SK-MEL-5 (cell line): ENCODE measurements at places on chromosomes 4 and X.

DNA sequence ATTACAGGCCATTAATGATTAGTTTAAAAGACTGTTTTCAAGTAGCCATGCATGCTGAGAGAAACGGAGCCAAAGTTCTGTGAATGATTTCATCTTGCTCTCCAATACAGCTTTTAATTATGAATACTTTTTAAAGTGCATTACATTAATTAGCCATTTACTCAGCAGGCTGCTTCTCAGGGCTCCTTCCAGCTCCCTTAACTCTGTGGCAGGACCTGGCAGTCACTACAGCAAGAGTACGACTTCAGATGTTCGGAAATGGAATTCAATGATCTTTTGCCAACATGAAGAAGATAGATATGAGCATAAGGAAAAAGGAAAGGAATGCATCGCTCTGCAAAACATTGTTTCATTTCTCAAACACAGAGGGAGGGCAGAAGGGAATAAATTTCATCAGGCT lies 987.2 kb downstream of the PDHA2 start:
- no peak for DNase-seq

DNA sequence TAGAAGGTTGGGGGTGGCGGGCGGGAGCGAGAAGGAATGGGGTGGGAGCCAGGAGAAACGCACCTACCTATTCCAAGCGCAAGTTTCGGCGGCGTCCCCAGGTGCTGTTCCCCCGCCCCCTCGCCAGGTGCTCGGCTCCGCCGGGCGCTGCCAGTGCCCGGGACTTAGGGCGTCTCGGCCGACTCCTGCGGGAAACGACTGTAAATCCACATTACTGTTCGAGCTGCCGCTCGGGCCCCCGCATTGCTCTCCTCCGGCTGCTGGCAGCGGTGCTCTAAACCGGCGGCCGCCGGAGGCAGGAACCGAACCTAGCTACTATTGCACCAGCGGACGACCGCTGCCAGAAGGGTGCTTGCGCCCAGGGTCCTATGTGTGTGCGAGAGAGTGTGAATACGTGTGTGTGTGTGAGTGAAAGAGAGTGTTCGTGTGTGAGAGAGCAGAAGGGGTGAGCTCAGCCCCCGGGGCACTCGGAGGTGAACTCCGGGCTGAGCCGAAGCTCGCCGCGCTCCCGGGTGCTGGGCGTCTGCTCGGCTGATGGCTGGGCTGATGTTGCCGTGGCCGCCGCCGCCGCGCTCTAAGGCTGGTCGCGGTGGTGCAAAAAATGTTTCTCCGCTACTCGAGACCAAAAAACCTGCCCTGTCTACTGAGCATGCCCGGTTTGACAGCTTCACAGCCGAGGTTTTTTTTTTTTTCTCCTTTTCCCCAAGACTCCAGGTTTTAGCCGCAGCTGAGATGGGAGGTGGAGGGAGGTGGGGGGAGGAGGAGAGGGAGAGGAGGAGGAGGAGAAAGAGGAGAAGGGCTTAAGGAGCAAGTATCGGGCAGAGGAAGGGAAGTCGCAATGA lies 115.7 kb upstream of the TEX13C start:
- peak; percentile 58 for DNase-seq

DNA sequence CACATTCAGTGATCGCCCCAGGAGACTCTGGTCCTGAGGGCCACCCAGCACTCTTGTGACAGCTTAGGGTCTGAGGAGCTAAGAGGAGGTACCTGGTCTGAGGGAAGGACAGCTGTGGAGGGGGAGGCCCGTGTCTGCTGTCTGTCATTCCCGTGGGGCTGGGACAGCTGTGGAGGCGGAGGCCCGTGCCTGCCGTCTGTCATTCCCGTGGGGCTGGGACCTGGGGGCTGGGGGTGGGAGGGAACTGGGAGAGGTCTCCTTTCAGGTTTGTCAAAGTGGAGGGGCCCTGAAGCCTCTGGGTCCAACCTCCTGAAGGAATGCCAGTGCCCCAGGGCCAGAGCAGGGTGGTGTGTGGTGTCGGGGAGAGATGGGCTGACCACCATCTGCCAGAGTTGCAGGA lies 45.0 kb upstream of the ADRA2C start:
- no peak for DNase-seq

DNA sequence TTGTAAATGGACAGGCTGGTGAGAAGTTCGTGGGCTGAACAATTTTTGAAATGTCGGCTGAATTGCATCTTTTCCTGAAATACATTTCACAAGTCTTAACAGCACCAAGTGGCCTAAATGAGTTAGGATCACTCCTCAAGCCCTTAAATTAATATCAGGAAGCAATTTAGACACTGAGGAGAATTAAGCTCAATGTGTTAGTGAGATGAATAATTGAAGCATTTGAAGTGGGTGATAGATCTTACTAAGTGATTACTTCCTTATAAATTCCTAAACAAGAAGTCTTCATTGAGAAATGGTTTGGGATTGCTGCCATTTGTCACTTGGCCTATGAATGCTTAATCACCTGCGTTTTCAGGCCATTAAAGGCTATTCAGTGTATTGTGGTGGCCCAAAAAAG lies 116.8 kb downstream of the NAA11 start:
- no peak for DNase-seq

- DNase-seq = no peak
Observed at GRCh38 chr4:111773858-111774257, 371.4 kb upstream of the FAM241A start.

GRCh38 chr4:148447681-148448080 lies 5.5 kb upstream of the NR3C2 start:
- no peak for DNase-seq

DNA sequence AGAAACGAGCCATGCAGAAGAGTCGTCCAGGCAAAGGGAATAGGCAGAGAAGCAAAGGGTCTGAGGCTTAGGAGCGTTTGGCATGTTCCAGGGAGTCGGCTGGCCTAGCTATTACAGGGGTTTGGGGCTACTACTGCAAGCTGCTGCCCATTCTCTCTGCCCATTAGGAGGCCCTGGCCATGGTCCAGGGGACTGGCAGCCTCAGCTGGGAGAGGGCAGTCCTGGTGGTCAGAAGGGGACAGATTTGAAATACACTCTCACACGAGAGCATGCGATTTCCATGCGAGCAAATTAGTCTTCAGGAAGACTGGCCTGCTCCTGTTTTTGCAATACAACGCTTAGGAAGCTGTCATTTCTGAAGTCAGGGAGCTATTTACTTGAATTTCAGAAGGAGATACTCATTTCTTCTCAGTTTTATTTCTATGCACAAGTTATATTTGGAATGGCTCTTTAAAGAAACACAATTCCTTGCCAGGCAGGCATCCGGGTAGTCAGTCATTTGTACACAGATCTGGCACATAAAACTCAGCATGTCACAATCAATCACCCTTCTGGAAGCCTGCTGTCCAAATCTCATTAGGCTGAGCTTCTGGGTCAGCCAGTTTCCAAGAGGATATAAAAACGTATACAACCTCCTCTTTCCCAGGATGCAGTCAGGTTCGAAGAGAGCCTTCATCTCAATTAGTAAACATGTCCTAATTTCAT lies 27.0 kb downstream of the PROM1 start:
- no peak for DNase-seq

DNA sequence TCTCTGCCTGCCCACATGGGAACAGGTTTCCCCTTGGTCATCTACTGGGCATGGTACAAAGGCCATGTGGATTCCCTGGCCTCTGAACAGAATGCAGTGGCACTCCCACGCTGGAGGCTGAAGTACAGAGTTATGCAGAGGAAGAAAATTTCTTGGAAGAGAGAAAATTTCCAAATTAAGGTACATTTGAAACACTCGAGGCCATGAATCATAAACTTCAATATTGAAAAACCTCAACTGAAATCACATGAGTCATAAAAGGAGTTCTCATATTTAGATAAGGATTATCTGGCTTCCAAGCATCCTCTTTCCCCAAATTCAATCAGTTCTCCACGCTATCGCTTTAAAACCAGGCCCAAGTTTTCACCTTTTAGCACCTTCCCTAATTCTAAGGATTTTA lies 28.1 kb upstream of the TXK start:
- DNase-seq = no peak

GRCh38 chr4:31657859-31658570 lies 937.8 kb downstream of the PCDH7 start:
- no peak for DNase-seq

DNA sequence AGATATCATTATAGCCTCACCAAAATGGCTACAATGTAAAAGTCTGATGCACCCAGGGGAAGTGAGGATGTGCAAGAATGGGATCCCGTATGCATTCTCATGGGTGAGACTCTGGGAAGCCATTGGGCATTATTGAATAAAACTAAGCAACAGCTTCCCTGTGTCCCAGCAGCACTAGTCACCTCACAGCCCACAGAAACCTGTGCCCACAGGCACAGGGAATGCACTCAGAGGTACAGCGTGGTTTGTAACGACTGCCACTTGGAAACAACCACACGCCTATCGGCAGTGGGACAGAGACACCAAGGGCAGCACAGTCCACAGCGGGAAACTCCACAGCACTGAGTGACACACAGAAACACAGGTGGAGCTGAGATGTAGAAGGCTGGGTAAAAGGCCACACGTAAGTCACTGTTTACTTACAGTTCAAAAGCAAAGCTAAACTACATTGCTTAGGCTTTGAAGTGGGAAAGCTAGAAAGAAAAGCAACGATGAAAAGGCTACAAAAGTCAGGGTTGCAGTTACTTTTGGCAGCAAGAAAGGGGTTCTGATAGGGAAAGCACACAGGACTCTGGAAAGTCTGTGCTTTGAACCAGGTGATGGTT lies 69.2 kb downstream of the HAUS3 start:
- DNase-seq = no peak

DNA sequence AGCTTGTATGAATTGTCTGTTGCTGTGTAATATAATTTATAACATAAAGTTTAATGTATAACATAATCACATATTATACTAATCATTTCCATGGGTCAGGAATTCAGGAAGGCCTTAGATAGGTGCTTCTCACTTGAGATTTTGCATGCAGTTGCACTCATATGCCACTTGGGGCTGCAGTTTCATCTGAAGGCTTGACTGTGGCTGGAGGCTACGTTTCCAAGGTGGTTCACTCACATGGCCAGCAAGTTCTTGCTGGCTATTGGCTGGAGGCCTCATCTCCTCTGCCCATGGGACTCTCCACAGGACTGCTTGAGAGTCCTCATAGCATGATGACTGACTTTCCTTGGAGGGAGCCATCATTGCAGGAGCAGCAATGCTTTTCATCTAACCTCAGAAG lies 53.4 kb upstream of the STX18 start:
- DNase-seq = peak; percentile 24

DNA sequence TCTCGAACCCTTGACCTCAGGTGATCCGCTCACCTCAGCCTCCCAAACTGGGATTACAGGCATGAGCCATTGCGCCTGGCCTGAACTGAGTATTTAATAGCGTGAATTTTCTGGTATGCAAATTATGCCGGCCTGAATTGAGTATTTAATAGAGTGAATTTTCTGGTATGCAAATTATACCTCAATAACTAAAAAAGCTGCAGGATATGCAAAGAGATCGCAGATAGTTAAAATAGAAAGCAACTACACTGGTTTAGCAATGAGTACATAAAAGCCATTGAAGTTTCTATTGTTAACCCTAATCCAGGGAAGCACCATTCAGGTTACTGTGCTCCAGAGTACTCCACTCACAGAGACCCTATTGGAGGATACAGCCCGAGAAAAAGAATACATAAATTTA lies 22.8 kb downstream of the FBXW7 start:
- DNase-seq = no peak

DNA sequence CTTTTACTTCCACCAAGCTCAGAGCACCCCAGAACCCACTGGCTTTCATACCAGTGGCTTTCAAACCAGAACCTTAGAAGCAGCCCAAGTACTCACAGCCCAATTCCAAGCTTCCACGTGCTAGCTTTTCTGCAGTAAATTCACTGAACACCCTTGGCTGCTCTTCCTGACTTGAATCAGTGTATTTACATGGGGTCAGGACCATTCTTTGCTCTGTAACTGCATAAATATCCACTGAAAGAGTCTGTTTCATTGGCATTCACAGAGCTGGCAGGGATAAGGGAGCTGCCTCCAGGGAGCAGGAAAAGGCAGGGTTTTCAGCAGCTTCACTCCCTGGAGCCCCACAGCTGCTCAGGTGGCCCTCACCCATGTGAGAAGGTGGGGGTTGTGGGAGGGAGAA lies 43.8 kb downstream of the RAI2 start:
- no peak for DNase-seq

GRCh38 chr4:10684631-10685030 lies at the start of gene CLNK:
Gene CLNK, minus strand, starts transcription at chr4:10684768. Its CDS starts 16,899 bp downstream, at chr4:10667869.
- no peak for DNase-seq

DNA sequence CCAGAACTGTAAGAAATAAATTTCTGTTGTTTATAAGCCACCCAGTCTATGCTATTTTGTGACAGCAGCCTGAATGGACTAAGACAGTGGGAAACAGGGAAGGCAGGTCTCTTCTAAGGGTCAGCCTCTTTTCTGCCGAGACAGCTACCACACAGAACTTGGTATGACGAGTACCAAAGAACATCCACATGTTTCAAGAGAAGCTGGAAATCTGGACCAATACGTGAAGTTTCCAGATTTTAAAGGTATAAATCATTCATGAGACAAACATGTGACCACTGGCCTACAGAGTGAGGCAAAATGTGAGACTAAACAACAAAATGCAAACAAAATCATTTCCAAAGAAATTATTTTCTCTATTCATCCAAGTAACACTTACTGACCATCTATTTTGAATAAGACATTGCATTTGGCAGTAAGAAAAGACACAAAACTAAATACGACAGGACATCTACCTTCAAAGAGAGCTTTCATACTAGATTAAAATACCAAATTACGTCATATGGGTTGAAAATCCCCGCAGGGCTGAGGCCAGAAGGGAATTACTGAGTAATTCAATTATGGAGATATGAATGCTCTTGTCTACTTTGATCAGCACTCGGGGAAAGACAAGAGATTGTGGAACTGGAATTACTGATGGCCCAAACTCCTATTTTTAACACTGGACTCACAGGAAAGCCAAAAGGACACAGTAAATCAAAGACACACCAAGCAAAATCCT lies 7.2 kb downstream of the SCARB2 start:
- DNase-seq = peak; percentile 88

- no peak for DNase-seq
Observed at GRCh38 chr4:165440415-165441158, 61.8 kb downstream of the CPE start.

DNA sequence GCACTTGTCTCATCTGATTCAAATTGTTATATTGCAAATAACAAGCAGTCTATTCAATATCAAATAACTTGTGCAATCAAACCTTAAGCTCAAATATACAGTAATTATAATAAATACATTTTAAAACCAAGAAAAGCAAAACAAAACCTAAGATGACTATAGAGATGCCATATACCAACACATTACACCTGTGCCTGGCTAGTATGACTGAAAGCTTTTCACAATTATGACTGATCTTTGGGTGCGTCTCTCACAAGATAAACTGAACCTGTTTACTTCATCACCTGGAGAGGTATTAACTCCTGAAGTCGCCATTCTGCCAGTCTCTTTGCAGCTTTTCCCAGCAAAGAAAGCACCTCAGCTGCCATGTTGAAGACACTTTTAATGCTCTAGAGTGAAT lies 41.3 kb downstream of the ACSL4 start:
- DNase-seq = no peak

DNA sequence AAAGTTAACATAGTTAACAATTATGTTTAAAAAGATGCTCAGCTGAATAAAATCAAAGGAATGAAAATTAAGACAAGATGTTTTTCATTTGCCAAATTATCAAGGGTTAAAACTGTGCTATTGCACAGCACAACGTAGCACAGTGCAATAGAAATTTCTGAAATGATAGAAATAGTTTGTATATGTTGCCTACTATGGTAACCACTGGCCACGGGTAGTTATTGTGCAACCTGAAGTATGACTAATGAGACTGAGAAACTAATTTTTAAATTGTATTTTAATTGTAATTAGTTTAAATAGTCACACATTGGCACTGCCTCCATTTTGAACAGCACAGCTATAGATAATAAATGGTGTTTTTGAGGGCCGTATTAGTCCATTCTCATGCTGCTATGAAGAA lies 343.1 kb upstream of the FAM241A start:
- no peak for DNase-seq
